ENCODE measurements at places on chromosomes 2 and 18. TPM values are rescaled to one million over a fixed set of nuclear protein-coding genes. Genes with fewer than 3 reads are reported as not detected.

DNA sequence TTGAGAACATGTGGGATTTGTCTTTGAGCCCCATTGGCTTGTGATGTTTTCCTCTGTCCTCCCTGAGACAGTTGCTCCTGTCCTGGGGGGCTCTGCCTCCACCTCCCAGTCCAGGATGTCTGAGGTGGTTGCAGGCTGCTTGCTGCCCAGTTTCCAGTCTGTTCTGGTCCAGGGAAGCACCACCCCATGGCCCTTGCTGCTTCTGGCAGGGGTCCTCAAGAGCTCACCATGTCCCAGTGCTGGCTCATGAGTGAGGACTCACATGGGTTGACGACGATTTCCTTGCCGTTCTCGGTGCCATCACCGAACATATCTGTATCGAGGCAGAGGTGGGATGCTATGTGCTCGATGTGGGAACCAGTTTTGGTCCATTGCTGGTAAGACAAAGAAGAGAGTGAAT, 103.4 kb upstream of the CAPN13 start:
- H3K27me3 ChIP-seq, result no peaks in the 10 kb centered on the region
- H3K4me1 ChIP-seq, result no peaks in the 10 kb centered on the region
- no peak overlapping the region for H3K4me3 ChIP-seq
- H3K36me3 ChIP-seq, result no peaks in the 10 kb centered on the region
- no peak overlapping the region for H3K27ac ChIP-seq
- no peak for DNase-seq

DNA sequence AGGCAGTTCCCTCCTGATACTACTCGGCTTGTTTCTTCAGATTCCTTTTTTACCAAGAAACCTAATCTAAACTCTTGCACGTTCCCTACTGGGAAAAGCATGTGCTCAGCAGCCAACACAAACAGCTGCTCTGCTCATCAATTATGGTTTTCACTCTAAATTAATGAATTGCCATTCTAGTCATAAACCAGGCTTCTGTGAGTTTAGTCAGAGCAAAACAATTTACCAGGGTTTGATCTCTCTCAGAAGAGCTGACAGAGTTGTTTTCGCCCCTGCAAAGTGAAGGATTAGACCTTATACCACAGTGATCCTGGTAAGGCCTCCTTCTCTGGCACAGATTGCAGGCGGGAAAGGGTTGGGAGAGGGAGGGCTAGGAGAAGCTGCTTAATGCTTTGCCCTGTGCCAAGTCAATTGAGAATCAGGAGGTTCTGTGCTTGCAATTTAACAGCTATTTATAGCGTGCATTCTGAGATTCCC, 57.2 kb downstream of the REEP1 start:
- peaks cover 9% of the 10 kb centered on the region for H3K27me3 ChIP-seq
- no peaks in the 10 kb centered on the region for H3K36me3 ChIP-seq
- no peak overlapping the region for H3K27ac ChIP-seq
- H3K4me3 ChIP-seq, result no peak overlapping the region
- H3K4me1 ChIP-seq, result peaks cover 4% of the 10 kb centered on the region
- DNase-seq, result no peak

DNA sequence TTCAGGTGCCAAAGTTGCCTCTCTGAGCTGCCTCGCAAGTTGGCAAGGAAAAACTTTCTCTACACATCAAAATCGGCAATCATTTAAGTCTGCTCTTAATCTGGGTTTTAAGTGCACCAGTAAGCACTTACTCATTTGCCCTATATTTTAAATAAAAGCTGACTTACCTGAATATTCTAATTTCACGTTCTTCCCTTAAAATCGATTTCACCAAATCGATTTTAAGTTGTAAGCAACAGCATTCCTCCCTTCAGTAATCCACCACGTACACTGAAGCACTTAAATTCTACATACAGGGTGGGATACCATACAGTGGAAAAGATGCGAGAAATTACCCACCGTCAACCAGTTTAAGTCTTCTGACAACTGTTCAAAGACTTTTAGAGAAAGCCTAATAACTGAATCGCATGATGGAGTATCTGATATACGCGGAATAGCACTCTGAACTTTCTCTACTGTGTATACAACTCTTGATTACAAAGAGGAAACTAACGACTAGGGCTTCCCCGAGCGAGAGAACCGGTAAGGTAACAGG, 1.6 kb downstream of the PPP3R1 start:
- DNase-seq, result no peak
- peak overlapping the region; percentile 98 for H3K27ac ChIP-seq
- peak overlapping the region; percentile 87 for H3K4me3 ChIP-seq
- H3K27me3 ChIP-seq, result no peaks in the 10 kb centered on the region

The LIMS2 gene
- 22.1 TPM for total RNA-seq

The TAF1B gene
- 22.3 TPM for total RNA-seq

The GALR1 gene
- total RNA-seq, result not detected

DNA sequence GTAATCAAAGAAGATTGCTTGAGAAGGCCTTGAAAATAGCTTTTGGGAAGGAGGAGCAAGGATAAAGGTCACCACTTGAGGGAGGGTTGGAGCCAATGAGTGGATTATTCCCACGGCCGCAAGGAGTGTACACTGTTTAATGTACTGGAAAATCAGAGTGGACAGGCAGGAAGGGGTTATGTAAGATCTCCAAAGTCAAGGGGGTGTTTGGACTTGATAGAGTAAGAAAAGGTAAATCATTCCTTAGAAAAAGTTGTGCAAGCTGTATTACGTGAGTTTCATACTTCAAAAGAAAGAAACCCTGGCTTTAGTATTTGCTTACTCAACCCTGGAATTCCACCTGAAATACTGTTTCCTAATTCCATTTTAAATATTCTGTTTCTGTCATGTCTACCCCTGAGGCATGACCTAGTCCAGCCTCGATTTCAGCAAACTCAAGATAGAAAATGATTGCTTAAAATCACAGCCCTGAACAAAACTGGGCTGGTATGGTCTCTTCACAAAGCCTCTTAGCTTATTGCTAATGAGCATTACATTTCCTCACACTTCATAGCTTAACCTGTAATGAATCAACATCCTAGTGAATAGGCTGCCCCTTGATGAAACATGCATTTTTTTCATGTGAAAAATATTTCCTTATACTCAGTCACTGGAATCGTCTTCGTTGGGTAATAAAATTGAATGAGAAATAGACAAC, 1.1 kb downstream of the MREG start:
- peak overlapping the region; percentile 93 for H3K4me3 ChIP-seq
- no peak for DNase-seq
- H3K36me3 ChIP-seq, result no peaks in the 10 kb centered on the region
- no peaks in the 10 kb centered on the region for H3K27me3 ChIP-seq

DNA sequence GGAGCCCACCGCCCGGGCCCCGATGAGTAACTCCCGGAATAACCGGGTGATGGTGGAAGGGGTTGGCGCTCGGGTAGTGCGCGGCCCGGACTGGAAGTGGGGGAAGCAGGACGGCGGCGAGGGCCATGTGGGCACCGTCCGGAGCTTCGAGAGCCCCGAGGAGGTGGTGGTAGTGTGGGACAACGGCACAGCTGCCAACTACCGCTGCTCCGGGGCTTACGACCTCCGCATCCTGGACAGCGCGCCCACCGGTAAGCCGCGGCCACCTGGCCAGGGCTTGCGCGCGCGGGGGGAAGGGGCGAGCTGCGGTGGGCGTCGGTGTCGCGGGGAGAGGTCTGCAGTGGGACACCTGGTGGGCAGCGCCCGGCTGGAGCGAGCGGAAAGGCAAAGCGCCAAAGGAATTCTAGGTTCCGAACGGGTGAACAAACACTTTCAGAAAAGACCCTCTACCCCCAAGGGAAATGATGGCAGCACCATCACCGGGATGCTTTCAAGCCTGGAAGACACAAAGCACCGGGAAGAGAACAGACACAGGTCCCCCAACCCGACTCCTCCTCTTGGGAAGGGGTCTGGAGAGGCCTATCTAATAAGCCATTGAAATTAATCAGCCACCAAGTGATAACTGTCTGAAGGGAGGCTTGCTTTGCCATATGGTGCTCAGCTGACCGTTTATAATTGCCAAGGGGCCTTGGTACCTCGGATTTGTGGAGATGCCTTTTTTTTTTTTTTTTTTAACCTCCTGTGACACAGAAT, 1.1 kb downstream of the MIB1 start:
- H3K27ac ChIP-seq, result peak overlapping the region; percentile 71
- no peaks in the 10 kb centered on the region for H3K27me3 ChIP-seq
- peak overlapping the region; percentile 82 for H3K4me3 ChIP-seq
- peak; percentile 45 for DNase-seq
- H3K4me1 ChIP-seq, result peaks cover 41% of the 10 kb centered on the region

- no peak overlapping the region for H3K4me3 ChIP-seq
- no peak for DNase-seq
- no peak overlapping the region for H3K27ac ChIP-seq
- H3K36me3 ChIP-seq, result no peaks in the 10 kb centered on the region
- peaks cover 17% of the 10 kb centered on the region for H3K4me1 ChIP-seq
Measured at GRCh38 chr2:177164131-177164530, 48.5 kb upstream of the HNRNPA3 start.

The IFIH1 gene
- total RNA-seq, result 29.1 TPM
